ENCODE measurements at places on chromosomes 1 and 21.

GRCh38 chr1:61452176-61453035, 272.5 kb downstream of the TM2D1 start:
- no peak for DNase-seq

GRCh38 chr1:33429856-33430691, 821 bp downstream of the PHC2 start:
- DNase-seq, result no peak

DNA sequence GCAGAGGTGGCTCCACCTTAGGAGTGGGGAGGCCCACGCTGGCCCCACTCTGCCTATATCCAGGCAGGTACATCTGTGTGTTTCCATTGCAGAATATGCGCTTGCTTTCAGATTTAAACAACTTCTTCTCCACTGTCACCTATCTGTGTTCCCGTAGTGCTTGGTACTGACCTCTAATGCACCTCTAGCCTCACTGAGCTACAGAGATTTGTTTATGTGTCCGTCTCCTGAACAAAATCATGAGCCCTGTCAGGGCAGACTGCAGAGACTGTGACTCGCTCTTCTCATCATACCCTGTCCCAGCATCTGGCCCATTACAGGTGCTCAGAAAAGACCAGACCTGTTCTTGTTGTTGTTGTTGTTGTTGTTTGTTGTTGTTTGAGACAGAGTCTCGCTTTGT, 14.5 kb upstream of the LRRC38 start:
- no peak for DNase-seq

GRCh38 chr1:100152271-100152670, 19.3 kb downstream of the TRMT13 start:
- DNase-seq, result no peak

DNA sequence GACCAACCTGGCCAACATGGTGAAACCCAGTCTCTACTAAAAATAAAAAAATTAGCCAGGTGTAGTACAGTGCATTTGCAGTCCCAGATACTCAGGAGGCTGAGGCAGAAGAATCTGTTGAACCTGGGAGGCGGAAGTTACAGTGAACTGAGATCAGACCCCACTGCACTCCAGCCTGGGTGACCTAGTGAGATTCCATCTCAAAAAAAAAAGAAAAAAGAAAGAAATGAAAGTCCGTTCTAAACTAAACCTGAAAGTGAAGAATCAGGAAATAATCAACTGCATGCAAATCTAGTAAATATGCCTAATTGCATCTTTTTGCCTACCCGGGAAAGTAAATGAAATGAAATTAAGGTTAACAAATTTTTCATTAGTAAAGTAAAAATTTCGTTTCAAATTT, 99.6 kb downstream of the ZZZ3 start:
- no peak for DNase-seq

GRCh38 chr1:60279798-60280197, 206.2 kb upstream of the C1orf87 start:
- DNase-seq, result no peak

GRCh38 chr1:184590163-184590750, 164.4 kb downstream of the EDEM3 start:
- DNase-seq, result no peak

- no peak for DNase-seq
Observed at GRCh38 chr1:104933846-104934245, 1184.1 kb downstream of the AMY1C start.

DNA sequence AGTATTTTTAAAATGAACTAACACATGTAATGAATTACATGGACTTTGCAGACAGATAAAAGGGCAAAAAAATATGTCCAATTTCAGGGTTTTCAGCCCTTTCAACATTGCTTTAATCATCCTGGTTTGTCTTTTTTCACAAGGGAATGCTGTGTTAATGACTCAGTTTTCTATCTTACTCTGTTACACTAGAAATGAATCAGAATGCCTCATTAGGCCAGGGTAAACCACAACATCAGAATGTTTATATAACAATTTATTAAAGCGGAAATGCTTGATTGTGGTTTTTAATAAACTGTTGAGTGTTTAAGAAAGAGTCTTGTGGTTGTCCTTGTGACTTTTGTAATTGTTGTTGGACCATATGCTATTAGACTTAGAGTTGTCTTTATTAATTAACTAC, 13.5 kb downstream of the GORAB start:
- no peak for DNase-seq

DNA sequence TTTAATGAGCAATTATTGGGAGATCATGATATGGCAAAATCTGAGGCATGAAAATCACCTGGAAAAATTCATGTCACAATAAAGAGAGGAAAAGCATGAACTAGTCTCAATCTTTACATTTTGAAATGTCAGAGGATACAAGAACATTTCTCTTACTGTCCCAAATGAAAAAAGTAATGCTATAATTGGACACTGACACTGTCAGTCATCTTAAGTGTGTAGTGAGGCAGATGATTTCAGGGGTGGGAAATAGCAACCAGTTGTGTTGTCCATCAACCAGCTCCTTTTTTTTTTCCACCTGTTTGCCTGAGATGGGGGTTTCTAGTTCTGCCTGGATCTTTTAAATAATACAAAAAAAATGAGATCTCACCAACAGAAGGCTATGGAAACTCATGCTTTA, 646.2 kb downstream of the KCNT2 start:
- DNase-seq, result no peak

DNA sequence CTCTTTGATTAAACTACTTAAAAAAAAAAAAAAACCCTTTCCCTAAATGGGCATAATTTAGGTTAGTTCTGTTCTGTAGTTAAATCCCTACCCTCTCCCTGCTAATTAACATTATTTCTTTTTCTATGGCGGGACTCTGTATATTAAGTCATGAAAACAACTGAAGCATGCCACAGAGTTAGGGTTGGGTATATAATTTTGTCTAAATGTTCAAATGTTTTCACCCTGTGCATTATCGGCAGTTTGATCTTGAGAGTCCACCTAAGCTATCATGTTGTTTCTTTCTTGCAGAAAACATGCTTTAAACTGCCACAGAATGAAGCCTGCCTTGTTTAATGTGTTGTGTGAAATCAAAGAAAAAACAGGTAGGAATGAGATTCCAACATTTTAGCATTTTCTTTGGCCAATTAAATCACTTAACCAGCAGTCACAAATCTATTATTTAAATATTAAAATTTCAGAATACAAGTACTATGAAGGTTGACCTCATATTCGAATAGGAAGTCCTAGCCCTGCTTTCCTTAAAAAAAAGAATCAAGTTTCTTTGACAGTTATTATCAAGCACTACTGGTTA, 4.0 kb downstream of the PBX1 start:
- no peak for DNase-seq

DNA sequence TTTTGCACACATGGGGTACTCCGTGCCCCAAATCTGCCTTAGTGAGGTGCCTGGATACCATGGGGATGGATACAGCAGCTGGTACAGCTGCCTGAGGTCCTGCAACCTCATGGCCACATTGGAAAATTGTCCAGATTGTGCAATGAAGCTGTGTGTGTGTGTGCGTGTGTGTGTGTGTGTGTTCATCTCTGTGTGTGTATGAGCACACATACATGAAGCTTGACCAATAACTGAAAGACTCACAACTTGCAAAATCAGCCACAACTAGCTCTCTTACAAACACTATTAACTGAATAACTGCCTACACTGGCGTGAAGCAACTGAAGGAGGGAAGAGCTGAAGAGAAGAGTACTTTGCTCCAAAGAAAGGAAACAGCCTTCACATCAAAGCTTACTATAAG, 78.1 kb downstream of the ERG start:
- DNase-seq, result no peak

DNA sequence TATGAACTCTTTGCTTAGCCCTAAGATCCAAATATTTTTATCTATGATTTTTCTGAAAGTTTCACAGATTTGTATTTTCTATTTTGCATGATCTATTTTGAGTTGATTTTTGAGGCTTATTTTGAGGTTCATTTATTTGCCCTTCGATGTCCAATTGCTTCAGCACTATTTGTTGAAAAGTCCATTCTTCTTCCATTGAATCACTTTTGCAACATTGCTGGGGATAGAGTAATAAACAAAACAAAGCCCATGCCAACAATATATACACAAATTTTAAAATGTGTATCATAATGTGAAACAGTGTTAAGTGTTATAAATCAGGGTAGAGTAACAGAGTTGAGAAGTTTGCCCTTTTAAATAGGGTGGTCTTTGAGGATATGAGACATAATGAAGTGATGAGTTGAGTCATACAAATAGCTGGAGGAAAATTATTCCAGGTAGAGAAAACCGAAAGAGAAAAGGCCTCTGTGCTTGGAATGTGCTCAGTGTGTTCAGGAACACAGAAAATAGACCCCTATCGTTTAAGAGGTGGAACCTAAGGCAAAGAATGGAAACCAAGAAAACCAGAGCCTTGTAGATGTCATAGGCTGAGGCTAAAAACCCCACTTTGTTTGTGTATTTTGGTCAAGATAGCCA, 172.7 kb upstream of the NR5A2 start:
- DNase-seq, result no peak

DNA sequence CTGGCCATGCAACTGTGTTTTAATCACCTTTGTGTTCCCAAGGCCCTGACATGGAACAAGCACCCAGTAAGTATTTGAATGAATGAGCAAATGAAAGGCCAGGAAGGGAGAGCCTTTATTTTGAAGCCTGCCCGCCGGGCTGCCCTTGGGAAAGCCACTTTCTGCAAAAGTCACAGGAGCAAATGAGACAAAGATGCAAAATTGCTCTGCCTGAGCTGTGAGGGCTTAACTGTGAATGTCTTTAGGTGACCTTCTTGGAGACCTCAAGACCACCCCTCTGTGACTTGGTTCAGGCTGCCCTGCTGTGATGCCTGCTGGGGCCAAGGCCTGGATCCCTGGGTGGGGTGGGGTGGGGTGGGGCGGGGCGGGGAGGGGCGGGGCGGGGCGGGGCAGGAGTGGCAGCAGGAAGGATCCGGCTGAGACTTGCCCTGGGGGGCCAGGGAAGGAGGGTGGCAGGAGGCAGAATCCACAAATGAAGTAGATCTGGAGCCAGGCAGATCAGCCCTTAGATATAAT, 54.0 kb downstream of the RUNX3 start:
- no peak for DNase-seq

- DNase-seq, result no peak
Observed at GRCh38 chr1:22776035-22776613, 65.5 kb downstream of the EPHB2 start.

GRCh38 chr1:201659572-201659971, 120.6 kb downstream of the NAV1 start:
- DNase-seq, result no peak

GRCh38 chr1:87615901-87616300, 287.2 kb downstream of the LMO4 start:
- DNase-seq, result no peak

Measured in esophagus squamous epithelium (tissue), 5 donors.